ENCODE measurements at places on chromosomes 4 and X.
A peak's percentile ranks its signal among the peaks of the same experiment; 100 is the strongest.

DNA sequence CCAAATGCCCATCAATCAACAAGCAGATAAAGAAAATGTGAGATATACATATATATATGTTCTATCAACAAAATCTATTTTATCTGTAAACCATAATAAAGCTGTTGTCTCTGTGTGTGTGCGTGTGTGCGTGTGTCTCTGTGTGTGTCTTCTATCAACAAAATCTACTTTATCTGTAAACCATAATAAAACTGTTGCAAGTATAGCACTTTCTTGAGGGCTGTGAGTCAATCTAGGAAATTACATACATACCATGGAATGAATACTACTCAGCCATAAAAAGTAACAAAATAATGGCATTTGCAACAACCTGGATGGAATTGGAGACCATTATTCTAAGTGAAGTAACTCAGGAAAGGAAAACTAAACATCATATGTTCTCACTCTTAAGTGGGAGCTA is 12.5 kb upstream of the PLK4 start:
- DNase-seq, result no peak

- no peak for DNase-seq
Observed at GRCh38 chr4:36029951-36030350, 214.4 kb downstream of the ARAP2 start.

- peak; percentile 83 for DNase-seq
Observed at GRCh38 chr4:98658287-98659105, at the start of gene TSPAN5. Gene TSPAN5 (minus strand): TSS chr4:98658611.

DNA sequence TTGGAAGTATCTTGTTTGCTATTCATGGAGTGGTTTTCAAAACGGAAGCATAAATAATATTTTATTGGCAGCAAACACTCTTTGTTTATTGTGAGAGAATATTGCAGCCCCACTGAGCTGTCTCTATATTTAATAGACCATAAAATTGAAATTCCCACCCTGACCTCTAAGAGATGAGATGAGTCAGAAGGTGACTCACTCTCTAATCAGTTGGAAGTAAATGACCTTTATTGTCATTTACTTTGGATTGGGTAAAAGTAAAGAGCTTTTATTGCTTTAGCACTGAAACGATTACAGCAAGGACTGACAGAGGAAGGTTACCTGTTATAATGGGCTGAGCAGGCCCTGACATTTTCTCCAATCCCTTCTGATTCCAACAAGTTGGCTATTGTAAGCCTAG is 55.0 kb downstream of the SYTL5 start:
- no peak for DNase-seq

DNA sequence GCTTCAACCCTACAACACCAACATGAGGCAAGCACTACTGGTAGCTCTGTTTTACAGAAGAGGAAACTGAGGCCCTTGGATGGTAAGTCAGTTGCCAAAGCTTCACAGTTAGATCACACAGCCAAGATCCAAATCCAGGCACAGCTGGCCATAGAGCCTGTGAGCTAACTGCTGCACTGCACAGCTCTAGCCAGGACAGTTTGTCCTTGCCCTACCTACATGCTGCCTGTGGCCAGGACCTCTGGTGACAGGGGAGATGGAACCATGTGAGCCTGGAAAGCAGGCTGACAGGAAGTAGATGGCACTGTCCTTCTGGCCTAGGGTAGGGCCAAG is 257.8 kb downstream of the FBXW7 start:
- no peak for DNase-seq

- no peak for DNase-seq
Observed at GRCh38 chr4:109171070-109171469, 131.4 kb downstream of the COL25A1 start.

DNA sequence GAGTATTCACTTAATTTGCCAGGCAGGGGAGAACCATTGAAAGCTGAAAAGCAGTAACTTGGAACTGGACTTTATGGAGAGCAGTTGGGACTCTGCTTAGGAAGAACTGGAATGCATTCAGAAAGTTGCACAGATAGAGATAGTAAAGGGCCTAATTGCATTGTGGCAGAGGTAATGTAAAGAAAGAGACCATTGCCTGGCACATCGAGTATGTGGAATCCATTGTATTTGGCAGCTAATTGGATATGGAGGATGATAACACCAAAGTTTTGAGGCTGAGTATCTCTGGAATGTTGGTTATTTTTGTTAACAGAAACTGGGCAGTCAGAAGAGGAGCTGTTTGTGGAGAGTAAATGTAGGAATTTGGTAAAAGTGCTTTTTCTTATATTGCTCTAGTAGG is 169.9 kb downstream of the BMPR1B start:
- no peak for DNase-seq

DNA sequence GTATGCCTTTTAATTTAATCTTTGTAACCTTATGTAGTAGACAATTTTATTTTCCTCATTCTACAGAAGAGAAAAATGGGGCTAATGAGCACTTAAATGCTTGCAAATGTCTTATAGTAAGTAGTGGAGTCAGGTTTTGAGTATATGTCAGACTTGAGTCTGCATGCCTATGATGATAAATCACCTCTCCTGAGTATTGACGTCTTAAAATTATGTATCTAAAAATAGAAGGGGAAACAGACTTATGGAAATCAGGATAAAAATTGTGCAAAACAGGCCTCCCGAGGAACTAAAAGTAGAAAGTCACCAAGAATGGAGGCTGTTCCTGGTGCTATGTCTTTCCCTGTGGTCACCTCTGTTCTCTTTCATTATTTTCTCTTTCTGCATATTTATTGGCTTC is 92.7 kb downstream of the STIM2 start:
- no peak for DNase-seq

GRCh38 chr4:187586892-187587291 is 408.7 kb upstream of the ZFP42 start:
- no peak for DNase-seq
